ENCODE measurements at places on chromosomes 7 and 10.

- DNase-seq: no peak
Measured at GRCh38 chr7:149569726-149570422, 72.3 kb upstream of the ZNF746 start.

DNA sequence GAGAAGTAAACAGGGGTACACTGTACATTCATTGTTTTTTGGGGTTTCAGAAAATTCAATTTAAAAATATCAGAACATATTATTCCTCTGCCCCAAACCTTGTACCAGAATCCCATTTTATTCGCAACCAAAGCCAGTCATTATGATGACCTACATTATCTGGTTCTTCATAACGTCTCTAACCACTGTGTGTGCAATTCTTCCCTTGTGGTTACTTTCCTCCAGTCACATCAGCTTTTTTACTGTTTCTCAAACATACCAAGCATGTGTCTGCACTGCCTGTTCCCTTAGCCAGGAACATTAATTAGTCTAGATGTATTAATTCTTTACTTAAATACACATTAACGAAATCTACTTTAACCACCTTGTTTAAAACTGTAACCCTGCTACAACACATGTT is 64.8 kb downstream of the THSD7A start:
- DNase-seq: no peak

GRCh38 chr7:45000093-45001032 is at the start of gene CCM2:
CCM2 (plus strand) TSS chr7:45000201; CDS start chr7:45000334, 133 bp downstream.
- DNase-seq: peak; percentile 53

DNA sequence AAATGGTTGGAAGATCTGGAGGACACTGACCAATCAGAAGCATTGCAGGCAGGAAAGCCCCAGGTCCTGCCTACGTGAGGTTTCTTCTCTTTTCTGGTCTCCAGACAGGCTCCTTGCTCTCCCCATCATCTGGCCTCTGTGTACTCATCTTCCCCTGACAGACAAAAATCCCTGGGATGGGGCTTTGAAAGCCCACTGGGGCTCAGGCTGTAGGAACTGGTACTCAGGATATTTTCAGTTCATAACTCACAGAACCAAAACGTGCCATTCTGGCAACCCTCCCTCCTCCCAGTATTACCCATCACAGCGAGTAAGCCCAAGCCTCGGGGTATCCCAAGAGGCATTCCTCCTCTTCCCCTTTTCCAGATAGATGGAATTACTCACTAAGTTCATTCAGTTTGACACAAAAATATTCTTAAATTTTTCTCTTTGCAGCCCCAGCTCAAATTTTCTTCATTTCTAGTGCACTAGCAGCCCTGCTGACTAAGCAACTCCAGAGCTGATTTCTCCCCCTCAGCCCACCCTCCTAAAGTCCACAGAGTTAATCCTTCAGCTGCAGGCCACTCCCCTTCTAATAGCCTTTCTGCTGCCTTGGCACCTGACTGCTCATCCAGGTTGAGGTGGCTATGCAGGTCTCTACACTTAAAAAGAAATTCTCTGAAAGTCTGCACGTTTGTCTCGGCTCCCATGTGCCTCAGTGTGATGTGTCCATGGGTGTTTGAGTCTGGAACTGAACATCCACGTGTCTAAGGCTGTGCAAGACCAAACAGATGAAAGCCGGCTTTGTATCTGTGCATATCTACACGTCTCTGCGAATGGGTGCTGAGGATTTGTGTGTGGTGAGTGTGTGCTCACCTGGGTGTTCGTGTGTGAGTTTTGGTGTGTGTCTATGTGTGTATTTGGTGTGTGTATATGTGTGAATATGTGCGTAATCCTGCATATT is 331.4 kb downstream of the CCSER2 start:
- no peak for DNase-seq

DNA sequence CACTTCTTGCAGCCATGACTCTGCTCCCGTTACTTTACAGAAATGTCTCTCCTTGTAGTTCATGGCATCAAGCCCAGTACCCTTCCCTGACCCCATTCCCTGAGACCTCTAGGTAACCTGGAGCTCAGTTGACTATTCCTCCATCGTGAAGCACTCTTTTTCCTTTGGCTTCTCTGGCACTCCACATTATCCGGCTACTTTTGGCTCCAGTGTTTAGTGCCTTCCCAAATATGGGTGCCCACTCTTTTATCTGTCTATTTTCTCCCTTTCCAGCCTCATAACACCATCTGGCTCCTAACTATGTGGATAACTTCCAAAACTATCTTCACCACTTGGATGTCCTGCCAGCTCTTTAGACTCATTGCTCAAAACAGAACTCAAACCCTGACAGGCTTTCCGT is 744.7 kb upstream of the GALNT17 start:
- DNase-seq: no peak

DNA sequence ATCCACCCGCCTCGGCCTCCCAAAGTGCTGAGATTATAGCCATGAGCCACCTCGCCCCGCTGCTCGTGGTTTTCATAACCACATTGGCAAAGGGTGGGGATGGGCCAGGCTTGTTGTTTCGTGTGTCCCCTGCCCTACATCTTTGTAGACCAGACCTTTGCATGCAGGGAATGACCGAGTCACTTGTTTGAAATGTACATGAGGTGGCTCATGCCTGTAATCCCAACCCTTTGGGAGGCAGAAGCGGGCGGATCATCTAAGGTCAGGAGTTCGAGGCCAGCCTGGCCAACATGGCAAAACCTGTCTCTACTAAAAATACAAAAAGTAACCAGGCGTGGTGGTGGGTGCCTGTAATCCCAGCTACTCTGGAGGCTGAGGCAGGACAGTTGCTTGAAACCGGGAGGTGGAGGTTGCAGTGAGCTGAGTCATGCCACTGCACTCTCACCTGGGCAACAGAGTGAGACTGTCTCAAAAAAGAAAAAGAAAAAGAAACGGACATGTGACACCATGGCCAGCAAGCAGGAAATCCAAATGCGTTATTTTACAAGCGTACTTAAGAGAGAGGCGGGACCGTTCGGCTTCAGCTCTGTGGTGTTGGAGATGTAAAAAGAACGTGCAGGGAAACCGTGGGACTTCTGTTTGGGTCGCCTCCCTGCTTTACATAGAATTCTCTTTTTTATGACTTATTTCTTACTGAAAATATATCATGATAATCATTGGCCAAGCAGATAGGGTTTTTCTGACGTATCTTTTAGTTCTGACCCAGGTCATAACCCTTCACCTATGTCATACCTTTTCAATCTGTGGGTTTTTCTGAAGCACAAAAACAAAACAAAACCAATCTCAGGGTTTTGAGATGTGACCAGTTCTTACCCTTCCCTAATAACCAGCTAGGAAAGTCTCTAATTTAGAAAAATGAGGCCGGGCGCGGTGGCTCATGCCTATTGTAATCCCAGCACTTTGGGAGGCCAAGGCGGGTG is 45.1 kb downstream of the WIPI2 start:
- DNase-seq: no peak

- DNase-seq: no peak
Measured at GRCh38 chr10:132806561-132807003, 20.6 kb upstream of the NKX6-2 start.
